ENCODE measurements at places on chromosomes 7 and 10. TPM values are rescaled to one million over a fixed set of nuclear protein-coding genes. Genes with fewer than 3 reads are reported as not detected.

CNNM1 gene
- total RNA-seq: 1.5 TPM

DNA sequence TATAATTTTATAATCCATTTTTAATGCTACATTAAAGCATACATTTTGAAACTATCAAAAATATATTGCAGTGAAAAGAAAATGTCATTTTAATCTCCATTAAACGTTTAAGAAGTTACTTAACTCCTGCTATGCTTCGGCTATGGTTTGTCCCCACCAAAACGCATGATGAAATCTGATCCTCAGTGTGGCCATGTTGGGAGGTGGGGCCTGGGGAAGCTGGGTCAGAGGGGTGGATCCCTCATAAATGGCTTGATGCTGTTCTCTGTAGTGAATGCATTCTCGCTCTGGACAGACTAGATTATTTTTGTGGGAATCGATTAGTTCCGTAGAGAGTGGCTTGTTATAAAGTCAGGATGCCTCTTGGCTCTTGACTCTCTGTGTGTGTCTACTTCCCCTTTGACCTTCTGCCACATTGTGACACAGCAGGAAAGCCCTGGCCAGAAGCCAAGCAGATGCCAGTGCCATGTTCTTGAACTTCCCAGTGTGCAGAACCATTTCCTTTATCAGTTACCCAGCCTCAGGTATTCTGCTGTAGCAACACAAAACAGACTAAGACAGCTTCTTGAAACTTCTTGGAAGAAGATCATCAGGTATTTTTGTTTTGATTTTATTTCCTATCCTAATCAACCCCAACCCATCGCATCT is 77.8 kb downstream of the TCERG1L start:
- no peak for DNase-seq
- H3K36me3 ChIP-seq: no peaks in the 10 kb centered on the region
- no peak overlapping the region for H3K27ac ChIP-seq
- H3K4me1 ChIP-seq: no peaks in the 10 kb centered on the region

DNA sequence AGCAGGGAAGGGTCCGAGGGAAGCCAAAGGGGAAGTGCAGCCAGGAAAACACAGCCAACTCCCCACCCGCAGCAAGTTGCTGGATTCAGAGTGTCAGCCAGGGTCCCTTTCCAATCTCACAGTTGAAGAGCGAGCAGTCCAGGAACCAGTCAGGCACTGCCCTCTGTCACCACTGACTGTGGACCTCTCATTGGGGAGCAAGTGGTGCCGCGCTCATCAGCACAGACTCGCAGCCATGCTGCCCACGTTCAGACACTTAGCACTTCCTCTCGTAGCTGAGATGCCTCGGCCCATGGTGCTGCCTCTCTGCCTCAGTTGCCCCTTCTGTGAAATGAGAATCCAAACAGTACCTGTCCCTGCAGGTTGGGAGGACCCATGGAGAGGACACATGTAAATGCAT is 123.6 kb upstream of the CHST15 start:
- H3K4me1 ChIP-seq: no peaks in the 10 kb centered on the region
- H3K36me3 ChIP-seq: no peaks in the 10 kb centered on the region
- no peak overlapping the region for H3K4me3 ChIP-seq
- DNase-seq: no peak

SLC39A12 gene
- not detected for total RNA-seq

EPDR1 gene
- total RNA-seq: 23.2 TPM

PRRT4 gene
- total RNA-seq: 1.3 TPM

DNA sequence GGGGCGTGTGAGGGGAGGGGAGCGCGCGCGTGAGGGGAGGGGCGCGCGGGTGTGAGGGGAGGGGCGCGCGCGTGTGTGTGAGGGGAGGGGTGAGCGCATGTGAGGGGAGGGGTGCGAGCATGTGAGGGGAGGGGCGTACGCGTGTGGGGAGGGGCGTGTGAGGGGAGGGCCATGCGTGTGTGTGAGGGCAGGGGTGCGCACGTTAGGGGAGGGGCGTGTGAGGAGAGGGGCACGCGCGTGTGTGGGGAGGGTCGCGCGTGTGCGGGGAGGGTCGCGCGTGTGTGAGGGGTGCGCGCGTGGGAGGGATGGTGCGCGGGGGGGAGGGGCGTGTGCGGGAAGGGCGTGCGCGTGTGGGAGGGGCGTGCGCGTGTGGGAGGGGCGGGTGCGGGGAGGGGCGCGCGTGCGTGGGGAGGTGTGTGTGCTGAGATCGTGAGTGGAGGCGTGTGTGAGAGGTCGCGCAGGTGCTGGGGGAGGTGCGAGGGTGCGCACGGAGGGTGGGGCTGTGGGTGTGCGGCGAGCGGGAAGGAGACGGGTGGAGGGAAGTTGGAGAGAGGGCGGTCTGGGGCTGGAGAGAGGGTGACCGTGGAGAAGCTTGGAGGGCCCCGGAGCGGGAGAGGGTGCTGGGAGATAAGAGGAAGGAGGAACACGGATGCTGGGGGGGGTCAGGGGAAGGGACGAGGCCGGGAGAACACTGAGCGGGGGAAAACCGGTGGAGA is 19.7 kb downstream of the MXI1 start:
- H3K27ac ChIP-seq: peak overlapping the region; percentile 95
- no peaks in the 10 kb centered on the region for H3K36me3 ChIP-seq
- H3K4me1 ChIP-seq: peaks cover 5% of the 10 kb centered on the region
- peak; percentile 77 for DNase-seq

DNA sequence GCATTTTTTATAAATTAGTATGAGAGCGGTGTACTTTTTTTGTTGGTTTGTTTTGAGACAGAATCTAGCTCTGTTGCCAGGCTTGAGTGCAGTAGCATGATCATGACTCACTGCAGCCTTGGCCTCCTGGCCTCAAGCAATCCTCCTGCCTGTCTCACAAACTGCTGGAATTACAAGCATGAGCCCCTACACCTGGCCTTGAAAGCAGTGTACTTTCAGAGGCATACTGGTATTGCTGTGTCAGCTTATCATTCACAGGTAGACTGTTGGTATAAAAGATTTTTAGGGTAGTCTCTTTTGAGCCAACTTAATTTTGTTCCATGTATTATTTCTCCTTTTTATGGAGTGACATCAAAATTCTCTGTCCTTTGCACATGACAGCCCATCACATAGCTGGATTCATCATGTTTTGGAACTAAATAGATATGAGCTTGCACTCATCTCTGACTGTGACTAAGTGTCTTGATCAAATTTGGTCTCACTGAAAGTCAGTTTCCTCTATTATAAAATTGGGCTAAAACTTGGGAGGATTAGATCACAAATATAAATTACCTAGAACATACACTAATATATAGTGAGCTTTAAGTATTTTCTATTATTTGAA is 12.4 kb downstream of the GNAT3 start:
- no peaks in the 10 kb centered on the region for H3K27me3 ChIP-seq
- no peak overlapping the region for H3K4me3 ChIP-seq
- H3K4me1 ChIP-seq: no peaks in the 10 kb centered on the region
- peak; percentile 13 for DNase-seq
- no peaks in the 10 kb centered on the region for H3K36me3 ChIP-seq

GRCh38 chr10:110901954-110902819 is 16.8 kb downstream of the BBIP1 start:
- no peaks in the 10 kb centered on the region for H3K36me3 ChIP-seq
- peak overlapping the region; percentile 22 for H3K27ac ChIP-seq
- peaks cover 8% of the 10 kb centered on the region for H3K4me1 ChIP-seq
- H3K27me3 ChIP-seq: no peaks in the 10 kb centered on the region
- DNase-seq: no peak

DNA sequence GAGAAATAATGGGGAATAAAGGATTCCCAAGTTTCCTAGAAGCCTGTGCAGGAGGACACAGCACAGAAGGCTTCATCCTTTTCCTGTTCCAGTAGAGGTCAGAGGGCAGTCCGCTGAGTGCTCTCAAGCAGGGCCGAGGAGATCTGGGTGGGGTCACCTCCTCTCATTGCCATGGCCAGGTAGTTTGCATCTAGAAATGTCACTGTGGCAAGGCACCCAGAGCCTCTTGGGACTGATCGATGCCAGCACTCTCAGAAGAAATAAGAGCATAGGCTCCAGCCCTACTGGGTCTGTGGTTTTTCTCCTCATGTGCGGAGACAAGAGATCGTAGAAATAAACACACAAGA is 7.9 kb downstream of the NUB1 start:
- no peaks in the 10 kb centered on the region for H3K27me3 ChIP-seq
- H3K4me1 ChIP-seq: no peaks in the 10 kb centered on the region
- no peaks in the 10 kb centered on the region for H3K36me3 ChIP-seq
- no peak overlapping the region for H3K4me3 ChIP-seq
- peak overlapping the region; percentile 7 for H3K27ac ChIP-seq

DNA sequence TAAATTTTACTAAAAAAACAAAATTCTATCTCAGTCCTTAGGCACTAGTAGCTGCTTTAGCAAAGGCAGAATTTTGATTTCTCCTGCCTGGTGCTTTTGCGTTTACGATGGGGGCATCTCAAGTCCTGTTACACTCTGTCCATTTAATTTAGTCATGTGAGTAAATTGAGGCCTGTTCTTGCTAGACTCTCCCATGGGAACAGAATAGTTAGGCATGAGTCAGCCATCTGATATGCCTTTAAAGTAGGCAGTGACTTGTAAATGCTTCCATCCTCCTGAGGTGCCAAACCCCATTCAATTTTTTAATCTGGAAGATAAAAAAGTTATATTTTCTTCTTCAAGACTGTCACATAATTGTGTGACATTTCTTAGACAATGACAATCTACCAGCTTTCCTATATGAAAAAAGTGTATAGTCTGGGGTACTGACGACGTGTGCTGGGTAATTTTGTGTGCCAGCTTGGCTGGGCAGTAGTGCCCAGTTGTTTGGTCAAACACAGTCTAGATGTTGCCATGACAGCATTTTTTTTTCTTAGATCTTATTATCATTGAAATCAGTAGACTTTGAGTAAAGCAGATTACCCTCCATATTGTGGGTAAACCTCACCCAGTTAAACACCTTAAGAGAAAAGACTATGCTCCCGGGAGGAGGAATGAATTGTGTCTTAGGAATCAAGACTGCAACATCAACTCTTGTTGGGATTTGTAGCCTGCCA is 603.4 kb downstream of the SORCS1 start:
- no peaks in the 10 kb centered on the region for H3K36me3 ChIP-seq
- no peak overlapping the region for H3K4me3 ChIP-seq
- DNase-seq: no peak
- no peaks in the 10 kb centered on the region for H3K27me3 ChIP-seq

GRCh38 chr7:157153260-157153659 is 14.5 kb downstream of the UBE3C start:
- DNase-seq: no peak
- H3K4me1 ChIP-seq: no peaks in the 10 kb centered on the region
- H3K27me3 ChIP-seq: no peaks in the 10 kb centered on the region
- H3K36me3 ChIP-seq: no peaks in the 10 kb centered on the region

- H3K36me3 ChIP-seq: no peaks in the 10 kb centered on the region
- DNase-seq: no peak
- H3K4me3 ChIP-seq: no peak overlapping the region
Observed at GRCh38 chr7:51577390-51577789, 260.8 kb upstream of the COBL start.

DNA sequence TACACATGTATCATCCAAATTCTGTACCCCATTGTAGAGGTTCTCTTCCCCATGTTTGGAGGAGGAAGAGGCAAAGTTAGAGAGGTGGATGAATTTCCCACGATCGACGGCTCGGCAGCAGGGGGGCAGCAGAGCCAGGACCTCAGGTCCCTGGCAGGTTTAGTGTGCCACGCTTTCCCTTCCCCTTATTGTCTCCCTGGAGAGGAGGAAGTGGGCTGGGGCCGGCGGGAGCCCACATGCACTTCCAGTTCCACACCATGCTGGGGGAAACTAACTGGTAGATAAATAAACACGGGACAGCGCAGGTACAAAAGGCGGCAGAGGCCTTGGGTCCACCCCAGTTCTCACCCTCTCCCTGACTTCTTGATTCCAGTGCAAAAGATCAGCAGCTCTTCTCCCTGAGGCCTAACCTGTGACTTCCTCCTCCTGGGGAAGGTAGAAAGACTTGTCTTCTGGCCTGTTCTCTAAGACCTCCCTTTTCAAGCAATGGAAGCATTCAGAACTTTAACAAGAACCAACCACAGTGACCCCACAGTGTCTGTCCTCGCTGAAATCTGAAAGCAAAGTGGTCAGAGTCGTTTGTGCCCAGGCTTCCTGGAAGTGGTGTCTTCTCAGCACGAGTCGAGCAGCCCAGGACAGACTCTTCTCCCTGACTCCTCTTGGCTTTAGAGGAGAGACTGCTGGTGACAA is 30.5 kb upstream of the SRGN start:
- no peak for DNase-seq
- peak overlapping the region; percentile 54 for H3K27ac ChIP-seq
- H3K27me3 ChIP-seq: no peaks in the 10 kb centered on the region

CRTAC1 gene
- total RNA-seq: 7.5 TPM

GRCh38 chr10:131654471-131655087 is 246.2 kb upstream of the PPP2R2D start:
- no peaks in the 10 kb centered on the region for H3K4me1 ChIP-seq
- H3K27me3 ChIP-seq: no peaks in the 10 kb centered on the region
- H3K4me3 ChIP-seq: no peak overlapping the region
- H3K27ac ChIP-seq: no peak overlapping the region

- H3K27me3 ChIP-seq: peaks cover 5% of the 10 kb centered on the region
- no peaks in the 10 kb centered on the region for H3K36me3 ChIP-seq
- peaks cover 3% of the 10 kb centered on the region for H3K4me1 ChIP-seq
- no peak overlapping the region for H3K4me3 ChIP-seq
Observed at GRCh38 chr10:22479419-22479818, 134.1 kb downstream of the SPAG6 start.

GRCh38 chr10:126536148-126536547 is 134.3 kb downstream of the C10orf90 start:
- H3K36me3 ChIP-seq: no peaks in the 10 kb centered on the region
- H3K27ac ChIP-seq: no peak overlapping the region
- H3K4me3 ChIP-seq: no peak overlapping the region
- H3K4me1 ChIP-seq: no peaks in the 10 kb centered on the region

DNA sequence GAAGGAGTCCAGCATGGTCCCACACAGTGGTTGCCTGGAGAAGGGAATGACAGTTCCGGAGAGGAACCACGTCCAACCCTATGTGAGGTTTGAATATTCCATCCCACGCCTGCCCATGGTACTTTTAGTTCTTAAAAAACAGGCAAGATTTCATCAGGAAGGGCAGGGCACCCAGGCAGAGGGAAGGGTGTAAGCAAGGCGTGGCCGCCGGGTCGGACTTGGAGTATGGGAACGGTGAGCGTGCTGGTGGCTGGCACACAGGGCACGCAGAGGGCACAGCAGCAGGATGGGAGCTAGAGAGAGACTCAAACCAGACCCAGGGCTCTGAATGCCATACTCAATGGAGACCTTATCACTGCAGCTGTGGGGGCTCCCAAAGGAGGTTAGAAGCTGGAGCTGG is 34.3 kb downstream of the FAM53B start:
- no peaks in the 10 kb centered on the region for H3K36me3 ChIP-seq
- no peaks in the 10 kb centered on the region for H3K27me3 ChIP-seq
- H3K4me3 ChIP-seq: no peak overlapping the region

GRCh38 chr10:22243321-22243720 is 25.5 kb upstream of the EBLN1 start:
- H3K4me1 ChIP-seq: no peaks in the 10 kb centered on the region
- no peak overlapping the region for H3K27ac ChIP-seq
- H3K27me3 ChIP-seq: peaks cover 7% of the 10 kb centered on the region
- no peak for DNase-seq
- H3K36me3 ChIP-seq: no peaks in the 10 kb centered on the region
- H3K4me3 ChIP-seq: no peak overlapping the region
